Activated CD8-positive, alpha-beta memory T cell treated with anti-CD3 and anti-CD28 coated beads for 4 hours (primary cell): ENCODE measurements at places on chromosomes 1 and 21.

GRCh38 chr1:217091561-217091960 is 368.3 kb upstream of the ESRRG start:
- DNase-seq: no peak

GRCh38 chr1:34328281-34328799 is 151.6 kb downstream of the C1orf94 start:
- no peak for DNase-seq

GRCh38 chr1:112998592-112999235 is 42.7 kb upstream of the SLC16A1 start:
- no peak for DNase-seq

GRCh38 chr21:42711667-42712066 is 58.2 kb downstream of the PDE9A start:
- no peak for DNase-seq

DNA sequence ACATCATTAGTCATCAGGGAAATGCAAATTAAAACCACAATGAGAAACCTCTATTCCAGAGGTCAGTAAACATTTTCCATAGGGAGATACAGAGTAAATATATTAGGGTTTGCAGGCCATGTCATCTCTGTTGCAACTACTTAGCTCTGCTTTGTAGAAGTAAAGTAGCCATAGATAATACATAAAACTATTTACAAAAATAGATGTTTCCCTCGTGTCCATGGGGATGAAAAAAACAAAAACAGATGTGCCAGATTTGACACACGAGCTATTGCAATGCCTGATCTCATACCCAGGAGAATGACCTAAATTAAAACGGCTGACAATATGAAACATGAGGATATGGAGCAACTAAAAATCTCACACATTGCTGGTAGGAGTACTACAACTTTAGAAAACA is 17.3 kb downstream of the LTN1 start:
- no peak for DNase-seq

DNA sequence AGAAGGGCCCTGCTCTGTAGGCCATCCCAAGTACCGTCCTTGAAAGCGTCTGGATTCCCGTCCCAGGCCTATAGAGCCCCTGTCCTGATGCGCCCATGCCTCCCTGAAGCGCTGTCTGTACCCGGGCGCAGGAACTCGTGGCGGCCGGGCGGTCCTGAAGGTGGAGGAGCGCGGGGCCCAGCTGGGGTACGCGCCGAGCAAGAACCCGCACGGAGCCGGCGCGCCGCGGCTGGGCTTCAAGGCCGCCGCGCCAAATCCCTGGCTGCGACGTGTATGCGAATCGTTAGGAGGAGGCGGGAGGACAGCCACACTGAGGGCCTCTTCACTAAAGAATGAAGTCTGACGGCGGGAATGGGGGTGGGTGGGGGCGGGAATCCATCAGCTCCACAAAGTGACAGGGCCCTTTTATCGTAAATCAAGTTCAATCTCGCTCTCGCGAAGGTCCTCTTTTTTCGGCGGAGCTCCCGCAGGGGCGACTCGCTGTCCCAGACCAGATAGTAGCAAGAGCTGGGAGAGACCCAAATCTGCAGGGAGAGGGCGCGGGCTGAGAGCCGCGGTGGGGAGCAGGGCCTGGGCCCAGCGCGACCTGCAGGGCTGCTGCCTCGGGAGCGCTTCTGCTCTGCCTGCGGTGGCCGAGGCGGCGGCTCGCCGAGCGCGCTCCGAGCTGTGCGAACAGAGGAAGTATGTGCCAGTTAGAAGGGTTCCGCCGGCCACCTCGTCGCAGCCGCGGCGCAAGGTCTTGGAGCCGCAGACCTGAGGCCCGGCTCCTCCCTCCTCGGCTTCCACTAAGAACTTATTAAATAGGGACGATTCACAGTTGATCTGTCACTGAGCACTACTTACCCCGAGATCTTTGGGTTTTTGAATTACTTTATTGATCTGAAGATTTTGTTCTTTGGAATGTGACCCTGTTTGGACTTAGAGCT is 10.4 kb downstream of the BARHL2 start:
- DNase-seq: no peak

- DNase-seq: no peak
Observed at GRCh38 chr1:174005032-174005431, 17.1 kb downstream of the RC3H1 start.

DNA sequence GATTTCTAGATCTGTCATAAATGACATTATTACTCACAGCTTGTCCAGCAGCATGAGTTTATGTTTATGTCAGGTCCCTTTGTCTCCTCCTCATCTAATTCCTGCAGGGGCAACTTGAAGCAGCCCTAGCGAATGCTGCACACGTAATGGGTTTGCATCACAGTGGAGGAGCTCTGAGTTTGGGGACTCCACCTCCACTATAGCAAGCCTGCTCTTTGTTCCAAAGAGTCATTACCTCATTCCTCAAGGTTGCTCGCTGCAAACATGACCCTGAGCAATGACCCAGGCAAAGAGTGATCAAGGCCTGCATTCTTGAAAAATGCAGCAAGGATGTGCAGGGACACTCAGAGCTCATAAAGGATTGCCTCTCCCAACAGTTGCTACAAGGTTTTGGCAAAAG is 261.9 kb downstream of the HHIPL2 start:
- DNase-seq: no peak

GRCh38 chr1:232057217-232057895 is 430.8 kb downstream of the DISC1 start:
- DNase-seq: no peak

GRCh38 chr1:150062113-150062512 is 5.5 kb upstream of the VPS45 start:
- no peak for DNase-seq

DNA sequence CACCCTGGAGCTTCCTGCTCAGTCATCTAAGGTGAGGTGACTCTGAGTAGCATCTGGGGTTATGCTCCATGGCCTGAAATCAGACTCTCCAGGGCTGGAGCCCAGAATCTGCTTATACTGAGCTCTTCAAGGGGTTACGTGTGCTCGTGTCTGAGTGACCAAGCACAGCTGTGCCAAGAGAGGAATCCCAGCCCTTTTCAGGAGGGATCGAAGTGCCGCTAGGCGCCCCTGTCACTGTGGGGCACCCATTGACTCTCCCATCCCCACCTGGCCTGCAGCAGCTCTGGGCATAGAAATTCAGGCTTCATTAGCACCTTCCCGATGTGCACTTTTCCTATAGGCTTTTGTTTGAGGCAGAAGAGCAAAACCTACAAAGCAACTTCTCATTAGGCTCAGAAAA is 13.8 kb downstream of the VASH2 start:
- no peak for DNase-seq
